Activated naive CD4-positive, alpha-beta T cell treated with anti-CD3 and anti-CD28 coated beads for 36 hours (primary cell): ENCODE measurements at places on chromosomes 11 and 22.

DNA sequence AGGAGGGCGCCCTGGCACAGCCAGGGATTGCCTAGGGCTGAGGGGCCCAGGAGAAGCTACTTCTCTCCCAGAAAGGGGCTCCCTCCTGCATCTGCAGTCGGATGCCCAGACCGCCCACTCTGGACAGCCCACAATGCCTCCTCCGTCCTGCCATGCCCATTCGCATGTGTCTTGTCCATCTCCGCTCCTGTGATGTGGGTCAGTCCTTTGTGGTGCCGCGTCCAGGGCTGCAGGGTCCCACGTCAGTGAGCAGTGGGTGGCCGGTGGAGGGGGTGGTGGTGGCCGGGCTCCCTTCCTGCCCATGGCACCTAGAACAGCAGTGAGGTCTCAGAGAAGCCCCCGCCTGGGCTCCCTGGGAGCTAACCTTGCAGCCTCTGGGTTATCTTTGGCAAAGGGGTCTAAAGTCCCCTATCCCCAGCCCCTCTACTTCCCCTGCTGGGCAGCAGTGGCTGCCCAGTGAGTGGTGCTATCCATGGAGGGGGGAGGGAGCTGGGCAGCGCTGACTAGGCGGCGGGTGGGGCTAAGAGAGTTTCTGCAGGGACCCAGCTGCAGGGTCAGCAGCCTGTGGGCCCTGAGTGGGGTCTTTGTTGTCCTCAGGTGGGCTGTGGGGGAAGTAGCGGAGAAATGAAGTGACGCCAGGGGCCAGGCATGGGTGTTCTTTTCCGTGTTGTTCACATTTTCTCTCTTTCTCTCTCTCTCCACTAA is 41.1 kb downstream of the KCNC1 start:
- no peaks in the 10 kb centered on the region for H3K4me1 ChIP-seq
- H3K27me3 ChIP-seq: no peaks in the 10 kb centered on the region
- H3K27ac ChIP-seq: no peak overlapping the region
- no peak overlapping the region for H3K4me3 ChIP-seq
- no peaks in the 10 kb centered on the region for H3K36me3 ChIP-seq
- DNase-seq: no peak

DNA sequence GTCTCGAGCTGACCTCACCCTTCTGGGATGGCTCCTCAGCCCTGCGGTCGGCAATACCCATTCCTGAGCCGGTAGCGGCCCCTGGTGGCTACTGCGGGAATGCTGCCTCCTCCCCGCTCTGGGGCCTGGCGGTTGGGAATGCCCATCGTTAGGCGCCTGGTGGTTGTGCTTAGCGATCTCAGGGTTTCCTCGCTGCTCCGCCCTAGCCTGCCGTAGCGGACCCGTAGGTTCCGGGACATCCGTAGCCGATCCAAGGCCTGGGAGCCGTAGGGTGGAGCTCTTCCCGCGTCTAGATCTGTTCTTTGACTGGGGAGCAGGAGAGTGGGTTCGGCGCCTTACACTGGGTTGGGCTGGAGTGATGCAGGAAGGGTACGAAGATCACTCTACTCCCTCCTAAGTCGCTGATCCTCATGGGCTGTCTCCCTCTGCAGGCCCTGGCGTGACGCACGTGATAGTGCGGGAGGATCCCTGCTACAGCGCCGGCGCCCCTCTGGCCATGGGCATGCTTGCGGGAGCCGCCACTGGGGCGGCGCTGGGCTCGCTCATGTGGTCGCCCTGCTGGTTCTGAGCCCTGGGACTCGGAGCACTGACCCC is 14.8 kb downstream of the PLEKHB1 start:
- H3K4me1 ChIP-seq: peaks cover 6% of the 10 kb centered on the region
- peak overlapping the region; percentile 45 for H3K4me3 ChIP-seq
- peak; percentile 93 for DNase-seq
- H3K36me3 ChIP-seq: no peaks in the 10 kb centered on the region
- H3K27me3 ChIP-seq: no peaks in the 10 kb centered on the region

DNA sequence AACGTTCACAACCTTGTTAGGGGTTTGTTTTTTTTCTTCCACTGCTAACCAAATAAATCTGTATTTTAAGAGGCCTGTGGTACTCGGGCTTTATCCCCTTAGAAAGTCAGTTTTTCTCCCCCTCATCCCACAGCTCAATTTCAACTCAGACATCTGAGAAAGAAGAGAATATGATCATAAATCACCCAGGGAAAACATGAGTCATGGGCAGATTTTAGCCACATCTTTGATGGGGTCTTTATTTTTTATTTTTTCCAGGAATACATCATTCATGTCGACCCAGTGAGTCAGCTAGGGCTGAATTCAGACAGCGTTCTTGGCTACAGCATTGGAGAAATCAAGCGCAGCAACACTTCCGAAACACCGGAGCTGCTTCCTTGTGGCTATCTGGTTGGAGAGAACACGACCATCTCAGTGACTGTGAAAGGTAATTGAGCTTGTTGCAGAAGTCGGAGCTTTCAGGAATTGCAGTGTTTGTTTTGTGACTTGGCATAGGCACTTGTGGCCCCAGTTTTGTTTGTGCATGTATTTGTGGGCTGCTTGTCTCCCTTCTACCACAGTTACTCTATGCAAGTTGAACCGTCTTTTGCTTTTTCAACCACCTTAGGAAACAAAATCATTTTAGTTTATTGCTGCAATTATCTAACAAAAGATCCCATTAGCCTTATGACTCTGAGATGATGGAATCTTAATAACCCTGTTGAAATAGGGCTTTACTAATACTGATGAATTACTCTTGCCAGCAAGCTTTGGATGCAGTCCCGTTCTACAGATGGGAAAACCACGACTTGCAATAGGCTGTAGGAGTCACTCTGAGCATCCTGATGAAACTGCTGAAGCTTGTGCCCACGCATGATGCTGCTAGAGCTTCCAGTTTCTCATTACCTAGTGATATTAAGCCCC is 62.7 kb downstream of the DBX1 start:
- H3K4me1 ChIP-seq: no peaks in the 10 kb centered on the region
- no peak for DNase-seq
- H3K36me3 ChIP-seq: no peaks in the 10 kb centered on the region
- no peaks in the 10 kb centered on the region for H3K27me3 ChIP-seq

DNA sequence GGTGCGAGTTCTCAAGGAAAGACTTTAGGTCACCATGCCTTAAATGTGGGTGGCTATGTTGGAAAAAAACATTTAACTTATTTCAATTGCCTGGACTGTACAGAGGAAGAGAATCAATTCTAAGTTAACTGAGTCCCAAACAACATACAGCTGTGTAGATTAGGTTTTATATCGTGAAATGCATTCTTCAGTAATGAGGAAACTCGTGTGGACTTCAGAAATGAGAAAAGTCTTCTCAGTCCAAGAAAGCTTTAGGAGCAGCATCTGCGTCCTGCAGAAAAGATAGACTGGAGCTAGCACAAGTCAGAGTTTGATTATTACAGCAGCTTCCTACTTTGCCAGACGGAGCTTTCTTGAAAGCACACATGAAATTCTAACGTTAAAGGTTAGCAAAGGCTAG is 673.0 kb downstream of the OPCML start:
- H3K27me3 ChIP-seq: peaks cover 3% of the 10 kb centered on the region
- no peak overlapping the region for H3K4me3 ChIP-seq
- H3K36me3 ChIP-seq: no peaks in the 10 kb centered on the region
- H3K27ac ChIP-seq: no peak overlapping the region

GRCh38 chr11:113420808-113421207 is 33.2 kb downstream of the ANKK1 start:
- no peaks in the 10 kb centered on the region for H3K4me1 ChIP-seq
- H3K27me3 ChIP-seq: no peaks in the 10 kb centered on the region

GRCh38 chr11:69446108-69446507 is 35.4 kb upstream of the LINC01488 start:
- H3K36me3 ChIP-seq: no peaks in the 10 kb centered on the region
- H3K4me1 ChIP-seq: peaks cover 11% of the 10 kb centered on the region
- H3K27me3 ChIP-seq: peaks cover 20% of the 10 kb centered on the region
- H3K27ac ChIP-seq: no peak overlapping the region

DNA sequence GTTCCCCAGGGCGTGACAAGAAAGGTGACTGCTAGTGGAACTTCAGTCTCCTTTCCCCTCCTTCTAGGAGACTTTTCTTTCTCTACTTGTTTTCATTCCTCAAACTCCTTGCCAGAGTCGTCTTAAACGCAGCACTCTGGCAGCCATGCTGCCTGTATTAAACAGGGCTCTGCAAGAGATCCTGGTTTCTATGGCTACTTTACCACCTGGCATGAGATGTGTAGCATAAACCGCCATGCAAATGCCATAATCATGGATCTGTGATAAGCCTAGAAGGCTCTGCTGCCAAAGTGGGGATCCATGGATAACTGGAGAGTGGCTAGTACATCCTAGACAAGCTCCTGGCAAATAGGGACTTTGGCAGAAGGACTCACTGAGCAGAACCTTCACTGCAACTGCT is 321.1 kb downstream of the CADM1 start:
- peaks cover 6% of the 10 kb centered on the region for H3K27me3 ChIP-seq
- H3K4me1 ChIP-seq: no peaks in the 10 kb centered on the region
- no peak for DNase-seq
- no peak overlapping the region for H3K4me3 ChIP-seq

DNA sequence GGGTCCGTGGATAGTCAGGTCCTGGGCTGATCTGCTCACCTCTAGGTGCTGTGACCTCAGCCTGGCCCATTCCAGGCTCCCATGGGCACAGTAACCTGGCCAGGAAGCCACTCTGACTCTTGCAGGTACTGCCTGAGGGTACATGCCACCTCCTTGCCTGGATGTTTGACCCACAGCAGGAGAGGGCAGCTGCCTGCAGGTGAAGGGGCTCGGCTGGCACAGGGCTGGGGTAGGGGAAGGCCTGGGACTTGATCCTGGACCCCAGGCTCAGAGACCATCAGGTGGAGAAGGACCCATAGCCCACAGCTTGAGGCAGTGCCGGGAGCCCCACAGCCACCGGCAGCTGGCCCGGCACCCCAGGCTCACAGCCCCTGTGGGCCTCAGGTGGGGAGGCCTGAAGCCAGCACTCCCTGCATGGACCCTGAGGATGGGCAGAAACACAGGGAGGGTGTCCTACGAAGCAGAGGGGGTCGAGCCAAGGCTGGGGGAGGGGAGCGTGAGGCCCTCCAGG is 2.7 kb downstream of the LRRC56 start:
- H3K36me3 ChIP-seq: no peaks in the 10 kb centered on the region
- no peak overlapping the region for H3K4me3 ChIP-seq
- H3K27me3 ChIP-seq: no peaks in the 10 kb centered on the region
- no peak overlapping the region for H3K27ac ChIP-seq
- DNase-seq: no peak

DNA sequence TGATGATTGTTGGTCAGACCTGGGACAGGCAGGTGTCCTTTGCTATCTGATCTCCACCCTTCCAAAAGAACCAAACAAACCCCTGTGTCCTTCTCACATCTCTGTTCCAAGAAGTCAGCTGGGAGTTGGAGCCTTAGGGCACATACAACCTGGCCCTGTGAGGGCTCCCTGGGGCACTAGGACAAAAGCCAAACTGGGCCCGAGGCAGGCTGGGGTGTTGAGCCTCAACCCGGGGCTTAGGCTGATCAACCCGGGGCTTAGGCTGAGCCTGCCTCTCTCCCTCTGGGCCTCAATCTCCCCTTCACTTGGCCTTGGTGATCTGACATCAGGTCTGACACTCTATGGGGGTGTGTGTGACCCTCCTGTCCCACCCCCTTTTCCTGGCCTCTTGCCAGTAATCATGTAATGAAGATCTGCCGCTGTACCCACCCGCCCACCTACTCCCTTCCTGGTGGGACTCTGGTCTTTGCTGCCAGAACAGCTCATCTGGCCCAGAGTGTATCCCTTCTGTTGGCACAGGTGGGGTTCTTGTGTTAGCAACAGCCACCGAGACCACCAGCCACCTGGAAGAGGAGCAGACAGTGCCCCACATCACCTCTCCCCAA is 22.8 kb upstream of the UVRAG start:
- no peaks in the 10 kb centered on the region for H3K27me3 ChIP-seq
- no peaks in the 10 kb centered on the region for H3K4me1 ChIP-seq
- H3K36me3 ChIP-seq: no peaks in the 10 kb centered on the region
- no peak for DNase-seq
- H3K4me3 ChIP-seq: no peak overlapping the region

GRCh38 chr11:60863550-60864521 is 3.5 kb upstream of the ZP1 start:
- no peak for DNase-seq
- no peaks in the 10 kb centered on the region for H3K36me3 ChIP-seq
- H3K27ac ChIP-seq: no peak overlapping the region
- H3K4me1 ChIP-seq: peaks cover 5% of the 10 kb centered on the region
- no peaks in the 10 kb centered on the region for H3K27me3 ChIP-seq
- no peak overlapping the region for H3K4me3 ChIP-seq

- peaks cover 10% of the 10 kb centered on the region for H3K36me3 ChIP-seq
- DNase-seq: no peak
- H3K27me3 ChIP-seq: no peaks in the 10 kb centered on the region
- peaks cover 88% of the 10 kb centered on the region for H3K4me1 ChIP-seq
- H3K27ac ChIP-seq: peak overlapping the region; percentile 98
Observed at GRCh38 chr22:45317551-45318167, 7.9 kb downstream of the FAM118A start.

- H3K27me3 ChIP-seq: no peaks in the 10 kb centered on the region
- H3K36me3 ChIP-seq: no peaks in the 10 kb centered on the region
- H3K4me3 ChIP-seq: no peak overlapping the region
- DNase-seq: no peak
- peaks cover 37% of the 10 kb centered on the region for H3K4me1 ChIP-seq
Observed at GRCh38 chr11:47914743-47915142, 65.6 kb upstream of the PTPRJ start.

- no peak for DNase-seq
- no peak overlapping the region for H3K4me3 ChIP-seq
- H3K4me1 ChIP-seq: peaks cover 28% of the 10 kb centered on the region
- no peak overlapping the region for H3K27ac ChIP-seq
Observed at GRCh38 chr11:124788521-124788920, 11.7 kb downstream of the MSANTD2 start.

GRCh38 chr11:126317756-126318573 is 14.1 kb downstream of the DCPS start:
- peak overlapping the region; percentile 44 for H3K4me3 ChIP-seq
- H3K27ac ChIP-seq: peak overlapping the region; percentile 43
- peaks cover 32% of the 10 kb centered on the region for H3K4me1 ChIP-seq
- H3K27me3 ChIP-seq: no peaks in the 10 kb centered on the region

DNA sequence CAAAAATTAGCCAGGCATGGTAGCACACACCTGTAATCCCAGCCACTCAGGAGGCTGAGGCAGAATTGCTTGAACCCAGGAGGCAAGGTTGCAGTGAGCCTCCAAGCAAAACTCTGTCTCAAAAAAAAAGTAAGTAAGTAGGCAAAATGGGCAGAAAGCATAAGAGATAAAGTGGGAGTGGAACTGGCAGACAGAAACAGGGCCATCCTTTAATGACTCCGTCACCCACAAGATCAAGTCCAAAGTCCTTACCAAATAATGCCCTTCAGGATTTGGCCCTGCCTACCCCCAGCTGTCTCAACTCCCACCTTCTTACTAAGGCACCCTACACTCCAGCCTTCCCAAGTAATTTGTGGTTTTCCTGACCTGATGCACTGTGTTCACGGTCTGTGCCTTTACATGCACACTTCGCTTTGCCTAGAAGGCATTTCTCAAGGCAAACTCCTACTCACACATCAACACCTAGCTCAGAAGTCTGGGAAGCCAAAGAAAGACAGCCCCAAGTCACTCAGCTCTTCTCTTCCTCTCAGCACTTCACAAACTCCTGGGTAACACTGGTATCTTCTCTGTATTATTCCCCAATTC is 6.1 kb downstream of the MAPK1 start:
- DNase-seq: no peak
- H3K36me3 ChIP-seq: peaks cover 10% of the 10 kb centered on the region
- H3K4me3 ChIP-seq: no peak overlapping the region
- no peak overlapping the region for H3K27ac ChIP-seq

GRCh38 chr11:117918366-117919255 is 10.6 kb downstream of the TMPRSS13 start:
- peaks cover 8% of the 10 kb centered on the region for H3K4me1 ChIP-seq
- no peak for DNase-seq
- no peak overlapping the region for H3K27ac ChIP-seq
- H3K4me3 ChIP-seq: no peak overlapping the region
- no peaks in the 10 kb centered on the region for H3K27me3 ChIP-seq
- no peaks in the 10 kb centered on the region for H3K36me3 ChIP-seq
